NCI-H446 (cell line): ENCODE measurements at places on chromosomes 7 and 10.

DNA sequence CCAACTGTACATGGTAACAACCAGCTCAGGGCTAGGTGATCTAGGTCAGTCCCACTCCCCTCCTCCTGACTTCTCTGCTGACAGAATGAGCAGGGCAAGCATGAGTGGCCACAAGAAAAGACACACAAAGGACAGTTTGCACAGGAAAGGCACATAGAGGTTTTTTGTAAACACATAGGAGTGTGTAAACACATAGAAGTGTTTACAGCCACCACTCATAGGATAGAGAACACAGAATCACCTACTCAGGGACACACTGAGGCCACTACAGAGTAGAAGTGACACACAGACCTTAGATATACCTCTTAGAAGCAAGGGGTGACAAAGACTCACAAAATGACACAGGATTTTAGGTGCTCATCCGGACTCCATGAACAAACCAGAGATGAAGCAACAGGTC, 19.0 kb downstream of the NUDCD3 start:
- no peak for DNase-seq

GRCh38 chr7:7159063-7159658, 23.2 kb upstream of the C1GALT1 start:
- DNase-seq: peak; percentile 9

GRCh38 chr10:11899067-11899876, 76.1 kb downstream of the PROSER2 start:
- no peak for DNase-seq

DNA sequence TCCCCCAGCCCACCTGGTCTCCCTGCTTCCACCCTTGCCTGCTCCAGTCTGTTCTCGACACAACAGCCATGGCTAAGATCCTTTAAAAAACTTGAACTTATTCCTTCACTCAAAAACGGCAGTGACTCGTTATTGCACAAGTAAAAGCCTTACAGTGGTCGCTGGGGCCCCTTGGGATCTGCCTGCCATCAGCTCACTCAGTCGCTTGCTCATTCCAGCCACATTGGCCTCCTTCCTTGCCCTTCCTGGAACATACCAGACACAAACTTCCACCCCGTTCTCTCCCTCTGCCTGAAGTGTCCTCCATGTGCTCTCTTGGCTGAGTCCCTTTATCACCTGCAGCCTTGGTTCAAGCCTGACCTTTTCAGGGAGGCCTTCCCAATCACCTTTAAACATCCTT, 4.7 kb downstream of the CCNY start:
- DNase-seq: no peak

DNA sequence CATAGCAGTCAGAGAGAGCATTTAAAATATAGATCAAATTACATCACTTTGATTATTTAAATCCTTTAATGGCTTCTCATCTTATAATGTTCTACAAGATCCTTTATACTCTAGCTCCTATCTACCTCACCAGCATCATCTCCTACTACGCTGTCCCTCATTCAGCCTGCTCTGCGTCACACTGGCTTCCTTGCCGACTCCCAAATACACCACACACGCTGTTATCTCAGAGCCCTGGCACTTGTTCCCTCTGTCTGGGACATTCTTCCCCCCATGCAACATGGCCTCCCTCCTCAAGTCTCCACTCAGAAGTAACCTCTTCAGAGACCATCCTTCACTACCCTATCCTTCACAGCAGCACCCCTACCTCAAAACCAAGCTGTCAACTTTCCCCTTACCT, 46.7 kb downstream of the RNLS start:
- no peak for DNase-seq

DNA sequence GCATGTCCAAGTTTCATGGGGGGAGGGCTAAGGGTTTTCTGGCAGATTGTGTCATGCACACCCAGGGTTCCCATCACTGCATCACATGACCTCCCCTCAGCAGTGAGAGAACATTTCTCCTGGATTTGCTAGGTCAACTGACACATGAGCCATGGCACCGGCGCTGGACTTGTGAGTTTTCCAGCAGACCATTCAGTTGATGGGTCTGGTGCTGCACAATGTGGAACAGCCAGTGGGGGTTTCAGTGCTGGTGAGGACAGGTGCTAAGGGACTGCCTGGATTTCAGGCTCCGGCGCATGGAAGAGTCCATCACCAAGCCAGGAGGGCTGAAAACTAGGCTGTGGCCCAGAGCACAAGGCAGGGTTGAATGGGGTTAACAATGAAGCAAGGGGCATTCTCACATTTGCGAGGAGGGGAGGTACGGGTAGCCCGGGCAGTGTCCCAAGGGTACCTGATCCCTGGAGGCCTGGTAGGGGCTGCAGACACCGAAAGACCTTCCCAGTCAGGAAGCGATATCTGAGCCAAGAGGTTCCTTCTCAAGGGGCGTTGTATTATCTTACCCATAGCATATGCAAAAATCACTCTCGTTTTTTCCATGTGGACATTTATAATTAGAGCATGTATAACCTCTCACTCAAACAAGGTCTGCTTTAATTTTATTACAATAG, 203.0 kb downstream of the TNS3 start:
- DNase-seq: no peak

- DNase-seq: peak; percentile 42
These were observed 120.1 kb downstream of the ELAPOR2 start for GRCh38 chr7:86939197-86939814.

GRCh38 chr10:34845070-34845469, 30.0 kb upstream of the PARD3 start:
- DNase-seq: no peak

- DNase-seq: no peak
These were observed 449.5 kb upstream of the MKI67 start for GRCh38 chr10:128575761-128576160.

GRCh38 chr7:12111422-12112405, 99.4 kb upstream of the TMEM106B start:
- no peak for DNase-seq

DNA sequence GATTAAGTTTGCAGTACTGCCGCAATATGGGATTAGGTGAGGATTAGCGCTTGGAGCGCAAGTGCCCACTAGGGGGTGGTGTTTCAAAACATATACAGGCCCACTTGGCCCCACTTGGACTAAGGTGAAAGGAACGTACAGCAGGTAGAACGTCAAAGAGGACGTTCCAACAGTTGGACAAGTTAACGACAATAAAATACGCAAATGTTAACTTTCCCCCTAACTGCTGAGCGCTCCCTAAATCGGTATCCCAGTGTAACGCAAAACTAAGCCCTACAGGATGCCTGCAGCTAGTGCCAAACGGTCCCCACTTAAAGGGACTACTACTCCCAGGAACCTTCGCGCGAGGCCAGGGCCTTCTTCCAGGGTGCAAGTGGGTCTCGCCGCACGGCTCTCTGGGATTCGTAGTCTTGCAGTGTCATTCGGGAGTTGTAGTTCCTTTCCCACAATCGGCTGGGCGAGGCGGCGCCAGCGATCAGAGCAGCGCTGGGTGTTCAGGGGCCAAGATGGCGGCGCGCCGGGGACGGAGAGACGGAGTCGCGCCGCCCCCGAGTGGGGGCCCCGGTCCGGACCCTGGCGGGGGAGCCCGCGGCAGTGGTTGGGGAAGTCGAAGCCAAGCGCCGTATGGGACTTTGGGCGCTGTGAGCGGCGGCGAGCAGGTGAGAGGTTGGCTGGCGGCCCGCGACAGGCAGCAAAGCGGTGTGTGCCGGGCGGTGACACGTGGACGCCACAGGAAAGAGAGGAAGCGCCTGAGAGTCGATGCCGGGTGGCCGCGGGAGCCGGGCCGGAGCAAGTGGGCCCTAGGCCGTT, at the start of gene PPRC1:
PPRC1 (plus strand) TSS at position 478 of the 810 bp plus-strand sequence; CDS start at position 507, 29 bp downstream.
- peak; percentile 93 for DNase-seq

DNA sequence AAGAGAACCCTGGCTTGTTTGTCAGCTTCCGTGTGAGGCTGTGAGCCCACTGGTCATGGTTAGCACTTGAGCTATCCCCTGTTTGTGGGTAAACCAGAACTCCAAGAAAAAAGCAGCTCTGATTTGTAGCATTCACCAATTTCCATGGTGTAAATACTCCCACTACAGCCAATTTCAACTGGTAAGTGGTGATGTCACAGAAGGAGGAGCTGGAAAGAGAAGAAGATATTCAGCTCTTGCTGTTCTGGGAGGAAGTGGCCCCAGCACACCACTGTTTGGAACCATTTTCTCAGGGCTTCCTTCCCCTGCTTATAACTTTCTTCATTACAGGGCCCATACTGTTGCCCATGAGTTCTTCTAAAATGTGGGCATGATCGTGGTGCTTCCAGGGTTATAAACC, 500.1 kb upstream of the ZMIZ1 start:
- no peak for DNase-seq

GRCh38 chr7:107924841-107925504, 34.0 kb downstream of the DLD start:
- DNase-seq: no peak

DNA sequence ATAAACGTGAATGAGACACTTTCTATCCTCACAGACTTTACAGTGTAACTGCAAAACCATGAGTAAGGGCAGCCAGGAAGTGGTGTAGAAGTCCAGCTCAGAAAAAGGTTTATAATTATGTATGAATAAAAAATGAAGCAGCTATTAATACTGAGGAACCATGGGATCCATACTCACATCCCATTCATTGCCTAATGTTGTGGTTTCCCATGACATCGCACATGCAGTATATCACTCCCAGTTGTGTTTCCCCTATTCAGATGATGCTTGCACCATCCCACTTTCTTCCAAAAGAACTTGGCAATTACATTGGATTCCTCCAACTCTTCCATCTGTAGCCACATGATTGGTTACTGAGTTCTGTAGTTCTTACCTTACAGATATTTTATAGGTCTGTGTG, 74.5 kb upstream of the SEMA3D start:
- no peak for DNase-seq

DNA sequence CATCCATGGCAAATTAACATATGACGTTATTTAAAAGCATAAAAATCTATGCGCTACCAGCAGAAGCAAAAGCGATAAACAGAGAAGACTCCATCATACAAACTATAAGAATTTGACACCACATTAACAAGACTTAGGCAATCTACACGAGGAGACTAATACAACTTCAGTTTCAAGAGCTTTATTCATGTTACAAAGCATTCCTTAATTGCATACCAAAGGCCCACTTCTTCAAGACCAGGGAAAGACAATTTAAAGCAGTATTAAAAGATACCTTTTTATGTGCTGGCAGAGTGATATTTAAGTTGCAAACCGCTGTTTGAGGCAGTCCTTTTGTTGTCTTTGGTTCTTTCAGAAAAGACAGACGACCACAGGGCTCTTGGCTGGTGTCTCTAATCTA, 176.0 kb upstream of the CCDC6 start:
- DNase-seq: no peak

DNA sequence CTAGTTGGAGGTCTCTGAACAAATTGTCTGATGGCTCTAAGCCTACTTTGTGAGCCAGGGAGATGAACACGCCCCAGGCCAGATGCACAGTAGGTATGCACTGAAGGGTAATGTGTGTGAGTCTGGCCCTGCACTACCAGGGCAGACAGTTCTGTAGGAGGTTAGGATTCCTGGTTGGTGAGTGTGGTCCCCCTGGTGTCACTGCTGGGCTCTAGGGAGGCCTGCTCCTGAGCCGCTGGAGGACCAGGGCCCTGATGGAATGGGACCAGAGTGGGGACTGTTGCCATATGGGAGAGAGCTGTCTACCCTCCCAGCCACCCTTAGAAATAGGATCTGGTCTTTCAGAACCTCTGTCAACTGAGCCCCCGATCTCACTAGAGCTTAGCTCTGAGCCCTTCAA, 42.0 kb downstream of the CDH23 start:
- DNase-seq: no peak
